ENCODE measurements at places on chromosomes 2 and 18.

DNA sequence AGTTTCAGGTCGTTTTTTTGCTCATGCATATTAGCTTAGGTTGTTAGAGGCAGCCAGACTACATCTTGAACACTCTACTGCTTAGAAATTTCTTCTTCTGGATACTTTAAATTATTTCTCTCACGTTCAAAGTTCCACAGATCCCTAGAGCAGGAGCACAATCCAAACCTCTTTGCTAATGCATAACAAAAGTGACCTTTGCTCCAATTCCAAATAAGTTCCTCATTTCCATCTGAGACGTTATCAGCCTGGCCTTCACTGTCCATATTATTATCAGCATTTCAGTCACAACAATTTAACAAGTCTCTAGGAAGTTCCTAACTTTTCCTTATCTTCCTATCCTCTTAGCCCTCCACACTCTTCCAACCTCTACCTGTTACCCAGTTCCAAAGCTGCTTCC is 50.4 kb upstream of the ERMN start:
- DNase-seq: no peak

GRCh38 chr2:130378898-130379214 is 23.0 kb downstream of the PTPN18 start:
- no peak for DNase-seq

DNA sequence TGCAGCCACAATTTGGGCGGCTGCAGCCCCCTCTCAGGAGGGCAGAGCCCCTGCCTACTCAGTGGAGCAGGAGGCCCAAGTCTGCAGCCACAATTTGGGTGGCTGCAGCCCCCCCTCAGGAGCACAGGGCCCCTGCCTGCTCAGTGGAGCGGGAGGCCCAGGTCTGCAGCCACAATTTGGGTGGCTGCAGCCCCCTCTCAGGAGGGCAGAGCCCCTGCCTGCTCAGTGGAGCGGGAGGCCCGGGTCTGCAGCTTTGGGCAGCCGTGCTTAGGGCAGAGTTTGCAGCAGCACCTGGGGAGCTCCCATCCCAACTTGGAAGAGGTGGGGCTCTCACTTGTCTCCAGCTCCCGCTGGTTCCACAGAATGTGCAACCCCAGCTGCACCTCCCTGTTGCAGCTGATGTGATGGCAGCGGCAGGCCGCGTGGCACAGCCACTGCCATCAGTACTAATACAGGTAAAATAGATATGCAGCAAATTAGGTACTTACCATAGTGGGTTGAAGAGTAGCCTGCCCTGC is 99.4 kb downstream of the TWIST2 start:
- no peak for DNase-seq

DNA sequence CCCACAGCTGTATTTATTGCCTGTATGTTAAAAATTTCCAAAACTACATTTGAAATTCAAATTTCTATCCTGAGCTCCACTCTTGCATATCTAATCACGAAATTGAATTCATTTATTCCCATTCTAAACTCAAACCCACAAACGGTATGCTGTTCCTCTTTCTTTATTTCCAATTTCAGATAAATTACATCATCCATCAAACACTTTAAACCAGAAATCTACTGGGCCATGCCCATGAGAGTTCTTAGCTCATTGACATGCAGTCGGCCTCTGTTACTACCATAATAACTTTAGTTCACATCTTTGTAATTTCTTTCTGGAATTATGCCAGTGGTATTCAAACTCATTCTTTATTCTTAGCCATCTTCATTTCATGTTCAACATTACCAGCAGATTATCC is 100.3 kb downstream of the COL3A1 start:
- DNase-seq: no peak

DNA sequence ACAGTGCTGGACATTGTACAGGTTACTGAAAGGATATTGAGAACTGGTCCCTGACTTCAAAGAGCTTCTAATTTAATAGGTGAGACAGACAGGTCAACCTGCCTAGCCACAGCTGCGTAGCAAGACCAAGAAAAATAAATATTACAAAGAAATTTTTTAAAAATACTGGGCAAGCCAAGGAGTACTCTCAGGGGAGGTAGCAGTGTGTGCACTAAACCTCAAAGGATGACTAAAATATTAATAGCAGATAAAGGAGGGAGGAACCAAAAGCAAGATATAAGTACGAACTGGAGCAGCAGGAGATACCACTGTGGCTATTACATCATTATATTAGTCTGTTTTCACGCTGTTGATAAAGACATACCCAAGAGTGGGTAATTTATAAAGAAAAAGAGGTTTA is 14.9 kb downstream of the SCG2 start:
- no peak for DNase-seq

DNA sequence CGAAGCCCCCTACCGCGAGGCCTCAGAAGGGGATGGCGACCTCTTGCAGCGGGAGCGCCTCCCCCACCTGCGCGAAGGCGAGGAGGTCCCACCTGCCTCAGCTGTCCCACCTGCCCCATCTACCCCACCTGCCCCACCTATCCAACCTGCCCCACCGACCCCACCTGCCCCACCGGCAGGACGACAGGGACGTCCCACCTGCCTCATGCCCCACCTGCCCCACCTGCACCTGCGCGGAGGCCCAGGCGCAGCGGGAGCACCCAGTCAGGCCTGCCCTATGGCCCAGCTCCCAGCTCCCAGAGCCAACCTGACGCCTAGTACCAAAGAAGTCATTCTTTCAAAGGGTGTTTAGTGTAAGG is 489.1 kb upstream of the SMIM21 start:
- DNase-seq: no peak

- no peak for DNase-seq
Observed at GRCh38 chr2:239603411-239604356, 202.9 kb upstream of the HDAC4 start.

DNA sequence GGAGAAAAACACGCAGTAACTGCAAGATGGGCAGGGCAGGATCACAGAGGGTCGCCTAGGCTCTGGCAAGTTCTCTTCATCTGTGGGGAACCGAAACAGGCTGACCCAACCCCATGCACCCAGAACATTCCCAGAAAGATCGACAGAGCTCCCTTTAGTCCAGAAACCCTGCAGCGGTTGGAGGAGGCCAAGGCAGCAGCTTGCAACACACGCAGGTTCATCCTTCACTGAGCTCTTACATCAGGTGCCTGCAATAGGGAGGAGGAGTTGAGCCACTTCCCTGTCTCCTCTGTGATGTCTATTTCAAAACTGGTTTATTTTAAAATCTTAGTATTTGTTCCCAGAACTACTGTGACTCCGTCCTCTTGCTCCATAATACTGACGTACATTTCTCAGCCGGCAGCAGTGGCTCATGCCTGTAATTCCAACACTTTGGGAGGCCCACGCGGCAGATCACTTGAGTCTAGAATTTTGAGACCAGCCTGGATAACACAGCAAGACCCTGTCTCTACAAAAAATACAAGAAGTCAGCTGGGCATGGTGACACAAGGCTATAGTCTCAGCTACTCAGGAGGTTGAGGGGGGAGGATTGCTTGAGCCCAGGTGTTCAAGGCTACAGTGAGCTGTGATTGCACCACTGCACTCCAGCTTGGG is 11.5 kb upstream of the SLC11A1 start:
- DNase-seq: no peak

DNA sequence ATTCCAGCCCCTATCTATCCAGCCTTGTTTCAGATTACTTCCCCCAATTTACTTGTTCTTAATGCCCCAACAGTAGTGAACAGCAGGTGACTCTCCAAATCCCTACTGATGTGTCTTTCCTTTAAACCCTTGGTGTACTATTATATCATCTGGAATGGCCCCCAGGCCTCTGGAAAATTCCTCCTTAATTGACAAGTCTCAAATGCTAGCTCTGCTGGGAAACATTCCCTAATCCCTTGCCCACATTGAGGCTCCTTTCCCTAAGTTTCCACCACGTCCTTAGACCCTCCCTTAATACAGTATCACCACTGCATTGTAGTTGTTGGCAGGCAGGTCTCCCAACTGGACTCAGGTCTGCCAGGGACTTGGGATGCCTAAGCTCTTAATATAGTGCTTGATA is 41.0 kb downstream of the MYO3B start:
- no peak for DNase-seq

- no peak for DNase-seq
Observed at GRCh38 chr2:204289066-204289465, 256.2 kb upstream of the PARD3B start.
